ENCODE measurements at places on chromosomes 3 and 15.

DNA sequence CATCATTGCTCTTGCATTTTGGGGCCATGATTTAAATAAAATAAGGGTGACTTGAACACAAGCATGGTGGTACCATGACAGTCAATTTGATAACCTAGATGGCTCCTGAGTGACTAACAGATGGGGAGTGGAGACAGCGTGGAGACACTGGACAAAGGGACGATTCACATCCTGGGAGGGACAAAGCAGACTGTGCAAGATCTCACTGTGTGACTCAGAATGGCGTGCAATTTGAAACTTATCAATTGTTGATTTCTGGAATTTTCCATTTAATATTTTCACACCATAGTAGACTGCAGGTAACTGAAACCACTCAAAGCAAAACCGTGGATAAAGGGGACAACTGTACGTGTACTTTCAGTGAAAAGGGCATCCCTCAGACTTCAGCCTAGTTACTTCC, 25.5 kb downstream of the MCCC1 start:
- no peak for DNase-seq

DNA sequence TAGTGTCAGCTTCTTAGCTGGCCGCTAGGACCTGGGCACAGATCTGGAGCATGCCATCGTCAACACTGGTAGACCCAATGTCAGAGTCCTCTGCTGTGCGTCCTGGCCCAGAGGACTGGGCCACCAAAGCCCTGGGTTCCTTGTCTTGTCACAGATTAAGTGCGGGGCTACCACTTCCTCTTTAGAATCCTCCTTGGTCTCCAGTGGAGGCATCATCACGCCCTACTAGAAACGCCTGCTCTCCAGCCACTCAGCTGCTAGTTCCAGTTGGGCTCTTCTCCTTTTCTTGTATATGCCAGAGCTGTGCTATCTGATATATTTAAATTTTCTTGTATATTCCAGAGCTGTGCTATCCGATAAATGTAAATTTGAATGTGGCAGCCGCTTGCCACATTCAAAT, 11.2 kb downstream of the PPCDC start:
- DNase-seq: no peak

- DNase-seq: no peak
These were observed 131.2 kb upstream of the CGNL1 start for GRCh38 chr15:57245130-57245529.

DNA sequence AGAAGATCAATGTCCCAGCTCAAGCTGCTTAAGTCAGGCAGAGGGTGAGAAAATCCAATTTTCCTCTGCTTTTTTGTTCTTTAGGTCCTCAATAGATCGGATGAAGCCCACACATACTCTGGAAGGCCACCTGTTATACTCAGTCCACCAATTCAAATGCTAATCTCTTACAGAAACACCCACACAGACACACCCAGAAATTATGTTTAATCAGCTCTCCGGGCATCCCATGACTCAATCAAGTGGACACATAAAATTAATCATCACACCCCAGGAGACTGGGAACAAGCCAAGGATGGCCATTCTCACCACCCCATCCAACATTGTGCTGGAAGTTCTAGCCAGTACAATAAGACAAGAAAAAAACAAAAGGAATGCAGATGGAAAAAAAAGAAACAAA, 67.8 kb upstream of the SLC24A5 start:
- DNase-seq: no peak

GRCh38 chr3:89954137-89954536, 846.7 kb downstream of the EPHA3 start:
- DNase-seq: no peak

DNA sequence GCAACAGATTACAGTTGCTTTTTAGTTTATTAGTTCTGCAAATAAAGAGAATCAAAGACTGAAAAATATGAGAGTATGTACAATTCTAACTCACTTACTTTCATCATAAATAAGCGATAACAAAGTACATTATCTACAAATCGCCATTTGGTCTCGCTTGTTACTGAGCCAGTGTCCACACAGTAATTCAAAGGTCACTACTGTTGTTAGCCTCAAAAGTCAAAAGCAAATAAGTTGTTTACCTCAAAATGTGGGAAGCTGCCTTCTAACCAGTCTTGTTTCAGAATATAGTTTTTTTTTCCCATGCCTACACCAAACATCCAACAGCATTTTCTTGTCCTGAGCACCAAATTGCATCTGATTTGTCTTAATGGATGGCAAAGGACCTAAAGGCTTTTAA, 127.4 kb upstream of the FAM3D start:
- no peak for DNase-seq

DNA sequence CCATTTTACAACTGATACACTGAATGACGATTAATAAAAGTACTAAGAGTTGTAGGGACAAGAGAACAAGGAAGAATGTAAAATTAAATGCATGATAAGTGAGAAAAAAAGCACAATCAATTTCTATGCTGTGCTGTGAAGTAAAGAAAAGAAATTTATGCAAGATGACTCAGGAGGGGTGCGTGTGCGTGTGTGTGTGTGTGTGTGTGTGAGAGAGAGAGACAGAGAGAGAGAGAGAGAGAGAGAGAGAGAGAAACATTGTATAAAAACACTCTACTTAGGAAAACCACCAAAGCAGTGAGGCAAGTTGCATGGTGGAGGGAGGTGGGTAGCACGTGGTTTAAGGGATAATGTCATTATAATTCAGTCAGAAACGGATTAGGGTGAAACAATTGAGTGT, 580.8 kb upstream of the ALCAM start:
- DNase-seq: no peak

DNA sequence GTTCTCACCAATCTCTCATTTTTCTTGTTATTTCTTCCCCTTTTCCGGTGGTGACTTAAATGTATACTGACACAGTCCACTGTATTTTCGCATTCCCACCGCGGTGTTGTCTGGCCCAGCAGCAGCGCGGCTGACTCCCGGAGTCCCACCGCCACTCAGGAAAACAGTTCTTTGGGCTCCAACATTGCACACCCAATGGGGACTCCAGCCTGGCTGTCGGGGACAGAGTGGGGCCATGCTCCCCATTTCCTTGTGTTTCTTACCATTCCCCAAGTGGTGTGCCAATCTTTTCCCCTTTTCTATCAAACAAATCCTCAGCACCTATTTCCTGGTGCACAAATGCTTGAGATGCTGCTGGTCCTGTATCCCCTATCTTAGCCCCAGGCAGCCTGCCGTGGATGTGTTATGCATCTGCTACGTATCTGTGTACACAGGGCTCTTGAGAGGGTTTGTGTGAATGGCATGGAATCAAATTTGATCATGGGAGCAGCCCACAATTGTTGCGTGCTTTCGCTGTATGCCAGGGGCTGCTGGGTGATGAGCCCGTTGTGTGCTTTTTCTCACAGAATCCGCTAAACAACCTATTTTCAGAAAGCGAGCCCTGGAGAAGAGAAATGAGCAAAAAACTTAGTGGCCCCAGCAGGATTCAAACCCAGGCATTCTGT, 219.1 kb upstream of the RGMA start:
- no peak for DNase-seq

DNA sequence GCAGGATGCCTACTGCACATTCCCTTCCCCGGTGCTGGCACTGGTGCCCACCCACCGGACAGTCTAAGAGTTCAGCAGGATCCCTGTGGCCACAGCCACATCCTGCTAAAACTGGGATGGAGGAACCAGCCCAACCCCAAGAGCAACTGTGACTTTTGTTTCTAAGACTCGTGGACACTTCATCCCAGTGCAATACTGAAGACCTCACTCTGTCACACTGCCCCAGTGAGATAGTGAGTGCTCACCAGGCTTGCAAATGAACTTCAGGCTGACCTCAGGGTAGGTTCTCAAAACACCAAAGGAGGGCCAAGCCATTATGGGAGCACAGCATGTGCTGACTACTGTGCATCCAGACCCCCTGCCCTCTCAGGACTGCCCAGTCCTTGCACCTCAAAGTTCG, 46.7 kb upstream of the MTMR14 start:
- no peak for DNase-seq

DNA sequence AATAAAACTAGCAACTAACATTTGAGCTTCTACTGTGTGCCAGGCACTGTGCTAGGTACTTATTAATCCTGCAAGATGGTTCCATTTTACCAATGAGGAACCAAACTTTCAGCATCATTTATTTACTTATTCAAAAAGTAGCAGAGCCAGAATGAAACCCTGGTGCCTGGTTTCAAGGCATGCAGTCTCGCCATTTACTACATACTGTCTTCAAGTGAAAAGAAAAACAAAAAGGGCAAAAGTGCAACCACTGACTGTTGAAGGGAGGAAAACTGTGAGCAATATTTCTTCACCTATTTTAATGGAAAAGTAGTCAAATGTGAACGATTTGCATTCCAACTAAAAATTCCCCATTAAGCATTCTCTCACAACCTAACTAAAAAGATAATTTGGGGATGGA, 8.7 kb downstream of the DCUN1D1 start:
- no peak for DNase-seq
